Fibroblast of the aortic adventitia (primary cell): ENCODE measurements at places on chromosomes 12 and 14. TPM values are rescaled to one million over a fixed set of nuclear protein-coding genes. Genes with fewer than 3 reads are reported as not detected.

KLRK1 gene
- not detected in 2 replicates for total RNA-seq

ADGRD1 gene
- total RNA-seq, result 1.2 and 22.3 TPM in 2 replicates

EPYC gene
- not detected in 2 replicates for total RNA-seq

GCN1 gene
- 126 and 156 TPM in 2 replicates for total RNA-seq

ZNF219 gene
- total RNA-seq, result 5.9 and 22.4 TPM in 2 replicates

ASCL1 gene
- total RNA-seq, result not detected in 2 replicates

MTHFD1 gene
- 12.2 and 73.1 TPM in 2 replicates for total RNA-seq

MIP gene
- not detected in 2 replicates for total RNA-seq
